ENCODE measurements at places on chromosomes 1 and 21. TPM values are rescaled to one million over a fixed set of nuclear protein-coding genes. Genes with fewer than 3 reads are reported as not detected.
A peak's percentile ranks its signal among the peaks of the same experiment; 100 is the strongest.

The CYP4A11 gene
- polyA plus RNA-seq: not detected

The HES5 gene
- polyA plus RNA-seq: not detected

DNA sequence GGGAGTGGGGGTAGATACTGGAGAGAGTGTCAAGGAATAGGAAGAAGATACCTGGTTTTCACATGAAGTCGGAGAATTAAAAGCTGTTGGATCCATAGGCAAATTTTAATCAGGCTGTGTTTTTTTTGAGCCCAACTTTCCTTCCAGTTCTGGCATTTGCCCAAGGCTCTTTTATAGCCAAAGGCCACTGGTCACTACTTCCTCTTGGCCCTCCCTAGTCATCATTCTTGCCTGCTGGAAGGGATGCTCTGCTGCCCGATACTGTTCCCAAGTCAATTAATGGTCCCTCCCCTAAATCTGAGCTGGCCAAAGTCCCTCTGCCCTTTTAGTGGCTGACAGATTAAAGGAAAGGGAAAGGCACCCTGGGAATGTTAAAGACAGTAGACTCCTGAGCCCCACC, 102.8 kb upstream of the ZNF648 start:
- DNase-seq: no peak

DNA sequence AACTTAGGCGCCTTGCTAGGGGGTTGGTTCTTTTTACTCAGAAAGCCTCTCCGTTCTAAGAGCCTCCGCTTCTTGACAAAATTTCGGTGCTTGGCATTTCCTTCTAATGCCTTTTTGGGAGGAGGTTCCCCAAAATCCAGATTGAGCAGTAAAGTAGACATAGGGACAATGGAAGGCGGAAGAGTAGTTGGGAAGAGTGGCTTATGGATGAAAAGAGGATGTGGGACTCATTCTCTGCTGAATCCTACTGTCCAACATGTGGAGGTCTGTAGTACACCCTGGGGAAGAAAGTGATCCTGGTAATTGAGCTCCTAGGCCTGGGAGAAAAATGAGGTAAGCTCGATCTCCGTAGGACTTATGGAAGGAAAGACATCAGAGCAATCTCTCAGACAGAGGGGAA, 777 bp upstream of the METTL25B start:
- DNase-seq: no peak

DNA sequence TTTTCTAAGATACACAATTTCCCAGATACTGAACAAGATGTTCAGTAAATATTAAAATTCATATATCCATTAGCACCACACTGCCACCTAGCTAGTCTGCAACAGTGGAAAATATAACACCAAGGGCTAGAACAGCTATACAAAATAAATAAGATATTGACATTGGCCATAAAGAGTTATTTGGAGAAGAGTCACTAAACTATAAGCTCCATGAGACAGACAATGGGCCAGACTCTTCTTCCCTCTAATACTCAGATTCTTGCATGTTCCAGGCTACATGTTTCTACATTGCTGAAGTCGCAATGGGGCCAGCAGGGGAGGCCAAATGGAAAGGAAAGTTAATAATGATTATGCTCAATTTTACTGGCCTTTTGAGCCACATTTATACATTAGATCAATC, 21.5 kb downstream of the SPATA6 start:
- no peak for DNase-seq

DNA sequence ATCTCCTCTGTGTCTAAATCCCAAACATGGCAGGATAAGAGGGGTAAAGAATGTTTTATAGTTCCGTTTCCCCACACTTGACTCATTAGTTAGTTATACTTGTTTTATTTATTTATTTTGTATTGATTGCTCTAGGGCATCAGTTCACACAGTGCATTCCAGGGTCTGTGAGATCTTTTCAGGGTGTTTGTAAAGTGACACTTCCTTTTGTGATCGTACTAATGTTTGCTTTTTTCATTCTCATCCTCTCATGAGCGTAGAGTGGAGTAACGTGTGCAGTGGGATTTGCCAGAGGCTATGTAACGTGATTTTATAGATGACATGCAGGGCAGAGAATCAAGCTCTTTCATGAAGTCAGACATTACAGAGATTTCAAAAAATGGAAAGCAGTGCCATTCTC, 103.2 kb downstream of the SCCPDH start:
- no peak for DNase-seq

GRCh38 chr1:66197785-66198184, 336.2 kb upstream of the SGIP1 start:
- DNase-seq: no peak

GRCh38 chr1:231856894-231857293, 230.3 kb downstream of the DISC1 start:
- no peak for DNase-seq

- peak; percentile 22 for DNase-seq
Observed at GRCh38 chr1:29688471-29689365, 452.4 kb downstream of the PTPRU start.

Data from sigmoid colon (tissue), 7 donors.